ENCODE measurements at places on chromosomes 3 and 15. TPM values are rescaled to one million over a fixed set of nuclear protein-coding genes. Genes with fewer than 3 reads are reported as not detected.

DNA sequence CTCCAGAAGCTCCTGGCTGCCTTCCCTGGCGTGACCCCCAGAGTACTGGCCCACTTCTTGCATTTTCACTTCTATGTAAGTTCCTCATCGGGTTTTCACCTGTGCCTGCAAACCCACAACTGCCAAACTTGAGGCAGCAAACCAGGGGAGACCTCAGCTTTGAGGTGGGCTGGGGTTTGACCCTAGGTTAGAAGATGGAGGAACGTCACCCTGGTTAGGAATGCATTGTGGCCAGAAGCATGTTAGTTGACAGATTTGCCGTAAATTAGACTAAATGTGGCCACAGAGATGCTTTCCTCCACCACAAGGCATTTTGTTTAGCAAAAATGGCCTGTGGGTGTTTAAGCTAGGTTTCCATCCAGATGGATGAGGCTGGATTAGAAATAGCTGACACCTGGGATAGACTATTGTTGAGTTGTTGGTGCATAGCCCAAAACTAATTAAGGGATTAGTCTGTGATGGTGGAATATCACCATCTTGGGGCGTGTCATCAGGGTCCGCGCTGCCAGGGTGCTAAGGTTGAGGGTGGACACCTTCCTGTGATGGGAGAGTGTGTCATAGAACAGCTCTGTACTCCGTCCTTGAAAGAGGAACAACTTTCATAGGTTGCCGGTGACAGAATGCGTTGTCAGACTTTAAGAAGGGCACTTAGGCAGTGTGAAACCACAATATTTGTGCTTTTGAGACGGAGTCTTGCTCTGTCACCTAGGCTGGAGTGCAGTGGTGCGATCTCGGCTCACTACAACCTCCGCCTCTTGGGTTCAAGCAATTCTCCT is 3.6 kb downstream of the NISCH start:
- no peak for DNase-seq

DNA sequence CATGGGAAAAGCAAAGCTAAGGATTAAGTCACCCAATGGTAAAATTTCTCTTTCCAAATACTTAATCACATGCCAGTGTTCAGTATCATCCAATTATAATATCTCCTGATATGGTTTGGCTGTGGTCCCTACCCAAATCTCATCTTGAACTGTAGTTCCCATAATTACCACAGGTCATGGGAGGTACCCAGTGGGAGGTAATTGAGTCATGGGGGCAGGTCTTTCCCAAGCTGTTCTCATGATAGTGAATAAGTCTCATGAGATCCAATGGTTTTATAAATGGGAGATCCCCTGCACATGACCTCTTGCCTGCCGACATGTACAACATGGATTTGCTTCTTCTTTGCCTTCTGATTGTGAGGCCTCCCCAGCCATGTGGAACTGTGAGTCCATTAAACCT is 26.1 kb upstream of the NMB start:
- peak; percentile 47 for DNase-seq

GRCh38 chr15:39419651-39420050 is 161.2 kb upstream of the THBS1 start:
- peak; percentile 66 for DNase-seq

DNA sequence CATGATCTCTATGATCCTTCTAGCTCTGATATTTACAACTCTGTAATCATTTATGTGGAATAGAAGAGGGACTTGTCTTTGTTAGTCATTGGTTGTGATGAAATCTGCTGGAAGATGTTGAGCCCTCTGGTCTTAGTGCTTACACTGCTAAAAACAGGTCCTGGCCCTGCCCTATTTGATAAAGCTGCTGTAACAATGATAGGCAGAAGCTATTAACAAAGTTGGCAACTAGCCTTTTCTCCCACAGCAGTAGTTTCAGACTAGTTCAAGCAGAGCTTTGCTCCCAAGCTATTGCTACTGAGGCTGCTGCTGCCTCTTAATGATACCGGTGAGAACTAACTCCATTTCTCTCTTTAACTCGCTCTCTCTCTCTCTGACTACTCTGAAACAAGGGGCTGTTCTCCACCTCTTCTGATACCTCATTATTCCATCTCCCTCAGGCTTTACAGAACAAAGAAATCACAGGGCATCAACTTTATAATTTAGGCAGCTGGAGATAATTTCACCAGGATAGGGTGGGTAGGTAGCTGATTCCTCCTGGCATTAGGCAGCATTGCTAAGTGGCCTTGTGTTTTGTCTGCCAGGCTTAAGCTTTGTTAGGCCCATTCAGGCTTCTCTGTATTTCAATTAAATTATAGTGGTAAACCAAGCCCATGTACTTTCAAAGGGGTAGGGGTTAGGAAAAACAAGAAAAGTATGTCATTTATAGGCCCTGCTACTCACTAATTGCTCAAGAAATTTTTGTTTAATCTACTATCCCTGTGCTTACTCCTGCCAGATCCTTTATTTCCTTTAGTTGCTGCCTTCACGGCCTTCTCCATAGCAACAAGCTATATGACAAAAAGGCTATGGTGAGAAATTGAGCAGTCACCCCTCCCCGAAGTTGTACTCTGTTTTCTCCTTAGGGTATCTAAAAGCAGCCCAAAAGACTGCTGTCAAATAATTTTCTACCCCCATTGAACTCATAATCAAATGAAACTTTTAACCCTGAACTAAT is 139.6 kb downstream of the RBPMS2 start:
- DNase-seq, result peak; percentile 22

DNA sequence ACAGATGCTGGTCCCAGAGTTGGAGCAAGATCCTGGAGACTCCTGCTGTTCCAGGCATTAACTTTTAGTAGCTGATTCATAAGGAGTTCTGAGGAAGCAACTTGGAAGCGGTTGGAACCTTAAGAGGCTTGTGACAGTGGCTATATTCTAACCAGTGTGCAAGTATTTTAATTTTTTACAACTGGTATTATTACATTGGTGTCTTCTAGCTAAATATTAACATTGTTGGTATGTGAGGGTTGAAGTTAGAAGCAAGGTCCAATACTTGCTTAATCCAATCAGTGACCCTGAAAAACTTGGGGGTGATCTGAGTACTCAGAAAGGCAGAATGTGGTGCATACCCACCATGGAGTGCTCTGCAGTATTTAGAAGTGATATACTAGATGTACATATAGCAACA is 1.5 kb upstream of the OR4F15 start:
- DNase-seq, result no peak

DNA sequence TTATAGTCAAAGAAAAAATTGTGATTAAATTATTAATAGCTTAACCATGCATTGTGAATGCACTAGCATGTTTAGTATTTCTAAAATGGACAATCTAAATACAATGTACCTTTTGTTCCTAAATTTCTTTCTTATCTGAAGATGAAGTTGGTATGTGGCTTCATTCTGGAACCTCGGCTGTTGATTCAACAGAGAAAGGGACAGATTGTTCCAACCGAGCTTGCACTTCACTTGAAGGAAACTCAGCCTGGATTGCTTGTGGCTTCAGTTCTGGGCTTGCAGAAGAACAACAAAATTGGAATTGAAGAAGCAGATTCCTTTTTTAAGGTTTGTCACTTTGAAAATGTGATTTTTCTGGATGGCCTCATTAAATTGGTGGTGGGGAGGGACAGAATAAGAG is 32.6 kb downstream of the HPS3 start:
- DNase-seq, result no peak

The HIGD1A gene
- 138 TPM for total RNA-seq

The TMEM158 gene
- 272 TPM for total RNA-seq

The EDEM1 gene
- total RNA-seq, result 17.7 TPM

The ZNF592 gene
- 6.2 TPM for total RNA-seq
